ENCODE measurements at places on chromosomes 6 and 20. TPM values are rescaled to one million over a fixed set of nuclear protein-coding genes. Genes with fewer than 3 reads are reported as not detected.

Gene ESR1
- total RNA-seq: not detected

Gene SRPK1
- 37.2 TPM for total RNA-seq

Gene LPIN3
- 19.2 TPM for total RNA-seq

Gene ZNF391
- total RNA-seq: 0.25 TPM

Data from A549 treated with dexamethasone at 1 μM for 4 hours (cell line).